ENCODE measurements at places on chromosomes 16 and 17.

DNA sequence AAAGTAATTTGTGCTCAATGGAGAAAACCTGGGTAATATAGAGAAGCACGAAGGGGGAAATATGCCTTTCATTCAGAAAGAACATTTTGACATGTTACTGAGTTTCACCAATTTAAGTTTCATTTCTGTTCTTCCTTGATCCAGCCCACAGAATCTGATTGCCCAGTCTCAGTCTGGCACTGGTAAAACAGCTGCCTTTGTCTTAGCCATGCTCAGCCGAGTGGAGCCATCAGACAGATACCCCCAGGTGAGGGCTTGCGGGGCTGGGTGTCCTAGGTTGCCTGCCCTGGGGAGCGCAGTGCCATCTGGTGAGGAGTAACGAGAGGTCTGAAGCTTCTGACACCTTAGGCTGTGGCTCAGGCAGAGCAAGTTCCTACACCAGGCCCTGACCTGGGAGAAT, 17.7 kb downstream of the DDX19A start:
- no peak for DNase-seq

- DNase-seq, result no peak
These were observed 143.2 kb downstream of the ITFG1 start for GRCh38 chr16:47317465-47318240.

- DNase-seq, result no peak
These were observed 76.1 kb upstream of the CDH5 start for GRCh38 chr16:66290431-66290830.

- DNase-seq, result no peak
These were observed 17.3 kb upstream of the ERCC4 start for GRCh38 chr16:13902677-13903076.

DNA sequence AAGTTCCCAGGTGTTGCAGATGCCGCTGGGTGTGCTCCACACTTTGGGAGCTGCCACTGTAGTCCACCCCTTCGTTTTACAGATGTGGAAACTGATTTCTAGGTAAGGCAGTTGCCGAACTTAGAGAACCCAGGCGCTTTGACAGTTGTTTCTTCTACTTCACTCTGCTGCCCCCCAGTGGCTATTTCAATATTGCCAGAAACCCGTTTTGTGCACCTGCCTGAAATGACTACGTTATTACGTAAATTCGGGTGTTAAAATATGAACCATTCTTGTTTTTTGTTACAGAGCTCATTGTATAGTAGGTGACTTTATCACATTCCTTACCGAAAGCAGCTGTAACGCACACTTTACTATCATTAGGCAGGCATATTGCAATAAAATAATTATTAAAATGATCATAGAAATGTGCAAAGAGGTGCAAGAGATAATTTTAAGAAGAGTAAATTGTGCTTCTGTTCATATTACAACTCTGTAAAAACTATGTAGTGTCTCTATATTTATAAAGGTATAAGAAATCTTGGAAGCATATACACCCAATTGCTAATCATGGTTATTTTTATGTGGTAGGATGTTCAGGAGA, 44.9 kb downstream of the OTOA start:
- peak; percentile 63 for DNase-seq
